Activated CD4-positive, alpha-beta T cell treated with anti-CD3 and anti-CD28 coated beads for 36 hours (primary cell): ENCODE measurements at places on chromosomes 7 and 10.

DNA sequence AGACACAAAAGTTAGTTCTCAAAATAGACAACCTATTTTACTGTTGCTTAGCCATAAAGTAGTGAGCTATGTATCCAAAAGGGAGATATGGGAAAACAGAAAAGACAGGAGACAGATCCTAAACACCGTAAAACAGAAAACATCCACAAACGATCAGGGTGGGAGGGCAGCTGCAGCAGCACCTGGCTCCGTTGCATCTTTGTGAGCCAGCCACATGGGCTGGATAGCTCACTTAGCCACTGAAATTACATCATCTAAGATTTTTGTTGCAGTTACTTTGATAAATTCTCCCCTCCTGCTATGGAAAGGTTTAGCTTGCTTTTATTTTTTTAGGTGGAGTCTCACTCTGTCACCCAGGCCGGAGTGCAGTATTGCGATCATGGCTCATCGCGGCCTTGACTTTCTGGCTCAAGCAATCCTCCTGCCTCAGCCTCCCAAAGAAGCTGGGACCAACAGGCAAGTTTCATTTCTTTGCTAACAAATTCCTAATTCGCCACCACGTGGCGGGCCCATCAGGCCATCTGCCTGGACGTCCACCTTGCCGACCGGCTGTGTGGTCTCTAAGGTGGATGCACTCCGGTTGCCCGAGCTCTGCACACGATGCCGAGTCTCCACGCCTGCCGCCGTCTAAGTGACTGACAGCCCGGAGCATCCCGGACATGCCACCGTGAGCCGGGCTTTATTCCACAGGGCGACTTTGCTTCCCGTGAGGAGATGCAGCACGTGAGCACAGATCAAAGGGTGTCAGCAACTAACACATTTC, 159.8 kb downstream of the DIP2C start:
- DNase-seq: no peak

DNA sequence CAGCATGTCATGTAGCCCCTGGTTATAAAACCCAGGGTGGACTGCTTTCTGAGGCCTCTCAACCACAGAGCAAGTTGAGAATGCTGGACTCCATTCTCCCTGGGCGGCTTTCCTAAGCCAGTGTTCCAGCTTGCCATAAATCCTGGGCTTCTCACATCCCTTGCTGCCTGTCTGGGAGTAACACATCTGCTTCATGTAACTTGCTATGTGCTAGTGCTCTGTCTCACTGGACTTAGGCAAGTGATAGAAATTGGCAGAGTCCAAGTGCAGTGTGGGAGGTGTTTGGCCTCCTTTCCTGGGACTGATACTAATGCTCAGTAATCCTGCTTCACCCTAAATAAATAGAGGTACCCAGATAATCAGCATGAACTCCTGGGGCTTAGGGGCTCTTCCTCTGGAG, 277.1 kb upstream of the POM121L12 start:
- DNase-seq: no peak

GRCh38 chr7:47807756-47808155, 140.5 kb downstream of the PKD1L1 start:
- no peak for DNase-seq

DNA sequence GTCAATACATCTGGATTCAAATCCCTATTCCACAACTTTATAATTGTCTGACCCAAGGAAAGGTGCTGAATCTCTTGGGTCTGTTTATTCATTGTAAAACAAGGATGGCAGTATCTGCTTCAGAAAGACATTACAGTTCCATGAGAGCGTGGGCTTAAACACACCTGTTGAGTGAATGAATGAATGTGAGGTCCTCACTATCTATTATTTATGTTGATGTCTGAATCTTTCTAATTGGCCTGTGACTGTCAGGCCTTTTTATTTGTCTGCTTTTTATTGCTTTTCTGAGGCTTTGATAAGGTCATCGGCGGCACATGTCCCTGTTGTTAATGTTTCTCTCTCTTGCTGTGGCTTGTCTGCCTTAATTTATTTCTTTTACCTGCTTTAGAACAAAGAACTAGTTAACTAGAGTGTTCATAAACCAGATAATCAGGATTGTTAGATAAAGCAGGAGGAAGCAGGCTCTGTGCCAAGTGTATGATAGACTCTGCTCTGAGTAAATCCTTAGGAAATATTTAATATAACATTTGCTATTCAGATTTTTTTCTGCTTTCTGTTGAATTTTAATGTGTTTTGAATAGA, 42.3 kb upstream of the CYCS start:
- DNase-seq: no peak

DNA sequence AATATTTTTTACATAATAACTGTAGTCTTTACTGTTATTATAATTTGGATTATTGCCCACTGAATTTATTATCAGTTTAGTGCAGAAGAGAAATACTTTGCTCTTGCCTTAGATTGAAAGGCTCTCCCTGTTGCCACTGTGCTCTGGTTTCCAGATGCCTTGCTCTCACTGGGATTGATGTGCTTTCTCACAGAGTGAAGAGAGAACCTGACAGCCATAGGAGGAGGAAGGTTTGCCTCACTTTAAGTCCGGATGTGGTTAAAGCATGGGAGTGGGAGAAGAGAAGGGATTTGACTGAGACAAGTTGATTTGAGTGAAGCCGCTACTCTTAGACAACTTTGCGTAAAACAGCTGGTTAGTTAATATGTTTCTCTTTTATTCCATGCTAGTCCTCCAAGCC, 68.2 kb upstream of the RPA3 start:
- DNase-seq: no peak

- no peak for DNase-seq
Observed at GRCh38 chr7:128755819-128756476, 16.8 kb downstream of the CALU start.

- no peak for DNase-seq
Observed at GRCh38 chr10:115214829-115215228, 121.7 kb downstream of the ATRNL1 start.

- DNase-seq: peak; percentile 37
Observed at GRCh38 chr7:24755541-24756407, 1.5 kb downstream of the GSDME start.

DNA sequence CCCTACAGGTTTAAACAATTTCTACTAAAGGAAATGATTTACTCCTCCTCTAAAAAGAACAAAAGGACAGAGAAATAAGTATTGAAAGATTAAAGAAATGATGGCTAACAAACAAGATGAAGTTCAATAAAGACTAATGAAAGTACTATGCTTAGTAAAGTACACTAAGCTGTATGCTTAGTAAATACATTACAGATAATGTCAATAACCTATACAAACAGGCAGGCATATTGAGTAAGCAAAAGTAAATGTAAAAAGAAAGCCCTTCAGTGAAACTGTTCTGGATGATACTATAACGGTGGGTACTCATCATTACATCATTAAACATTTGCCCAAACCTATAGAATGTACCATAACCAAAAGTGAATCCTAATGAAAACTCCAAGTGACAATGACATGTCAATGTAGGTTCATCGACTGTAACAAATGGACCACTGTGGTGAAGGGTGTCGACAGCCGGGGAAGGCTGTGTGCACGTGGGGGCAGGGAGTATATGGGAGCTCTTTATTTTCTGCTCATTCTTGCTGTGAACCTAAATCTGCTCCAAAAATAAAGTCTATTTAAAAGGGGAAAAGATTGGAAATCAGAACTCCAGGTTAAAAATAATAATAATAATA, 34.0 kb downstream of the CYTH3 start:
- no peak for DNase-seq

DNA sequence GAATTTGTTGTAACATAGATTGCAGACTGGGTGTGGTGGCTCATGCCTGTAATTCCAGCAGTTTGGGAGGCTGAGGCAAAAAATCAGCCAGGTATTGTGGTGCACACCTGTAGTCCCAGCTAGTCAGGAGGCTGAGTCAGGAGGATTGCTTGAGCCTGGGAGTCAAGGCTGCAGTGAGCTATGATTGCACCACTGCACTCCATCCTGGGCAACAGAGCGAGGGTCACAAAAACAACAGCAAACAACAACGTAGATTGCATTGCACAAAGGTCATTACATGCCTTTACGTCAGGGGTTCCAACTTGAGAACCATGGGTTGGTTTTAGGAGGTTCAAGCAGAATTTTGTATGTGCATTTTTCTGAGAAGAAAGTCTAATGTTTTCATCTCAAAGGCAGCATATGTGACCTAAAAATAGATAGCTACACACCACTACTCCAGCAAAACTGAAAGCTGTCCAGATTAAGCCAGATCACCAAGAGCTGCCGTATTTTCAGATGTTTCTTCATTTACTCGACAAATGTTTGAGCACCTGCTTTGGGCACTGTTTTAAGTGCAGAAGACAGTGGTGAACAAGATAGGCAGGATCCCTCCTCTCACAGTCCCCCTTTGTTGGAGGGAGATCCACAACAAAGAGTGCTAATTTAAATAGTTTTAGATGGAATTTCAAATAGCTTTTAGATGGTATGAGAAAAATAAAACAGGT, 28.3 kb upstream of the CYP26C1 start:
- no peak for DNase-seq

- DNase-seq: no peak
Observed at GRCh38 chr7:40507166-40507565, 372.4 kb downstream of the SUGCT start.

DNA sequence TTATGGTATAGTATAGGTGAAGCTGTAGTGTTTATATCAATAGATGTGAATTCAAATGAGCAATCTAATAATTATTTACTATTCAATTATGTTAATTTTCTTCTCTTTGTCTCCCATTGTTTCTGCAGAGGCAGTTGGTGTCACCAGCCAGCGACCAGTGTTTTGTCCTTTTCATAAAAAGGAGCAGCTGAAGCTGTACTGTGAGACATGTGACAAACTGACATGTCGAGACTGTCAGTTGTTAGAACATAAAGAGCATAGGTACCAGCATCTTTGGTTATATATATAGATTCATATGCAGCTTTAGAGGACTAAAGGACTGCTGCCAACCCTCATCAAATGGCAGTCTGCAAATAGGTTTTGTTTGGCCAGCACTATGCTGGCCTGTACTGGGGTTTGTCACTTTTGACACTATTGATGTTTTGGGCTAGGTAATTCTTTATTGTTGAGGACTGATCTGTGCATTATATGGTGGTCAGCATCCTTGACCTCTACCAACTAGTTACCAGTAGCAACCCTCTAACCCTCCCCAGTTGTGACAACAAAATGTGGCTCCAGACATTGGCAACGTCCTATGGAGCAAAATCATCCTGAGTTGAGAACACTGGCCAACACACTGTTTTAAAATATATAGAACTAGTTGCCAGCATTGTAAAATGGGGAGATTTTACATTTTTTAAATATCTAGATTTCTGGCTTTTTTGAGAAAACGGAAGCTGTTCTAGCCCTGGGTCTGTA, 59.2 kb downstream of the TRIM24 start:
- DNase-seq: no peak

- DNase-seq: peak; percentile 81
Observed at GRCh38 chr10:61902445-61903220, 1.1 kb downstream of the ARID5B start.

DNA sequence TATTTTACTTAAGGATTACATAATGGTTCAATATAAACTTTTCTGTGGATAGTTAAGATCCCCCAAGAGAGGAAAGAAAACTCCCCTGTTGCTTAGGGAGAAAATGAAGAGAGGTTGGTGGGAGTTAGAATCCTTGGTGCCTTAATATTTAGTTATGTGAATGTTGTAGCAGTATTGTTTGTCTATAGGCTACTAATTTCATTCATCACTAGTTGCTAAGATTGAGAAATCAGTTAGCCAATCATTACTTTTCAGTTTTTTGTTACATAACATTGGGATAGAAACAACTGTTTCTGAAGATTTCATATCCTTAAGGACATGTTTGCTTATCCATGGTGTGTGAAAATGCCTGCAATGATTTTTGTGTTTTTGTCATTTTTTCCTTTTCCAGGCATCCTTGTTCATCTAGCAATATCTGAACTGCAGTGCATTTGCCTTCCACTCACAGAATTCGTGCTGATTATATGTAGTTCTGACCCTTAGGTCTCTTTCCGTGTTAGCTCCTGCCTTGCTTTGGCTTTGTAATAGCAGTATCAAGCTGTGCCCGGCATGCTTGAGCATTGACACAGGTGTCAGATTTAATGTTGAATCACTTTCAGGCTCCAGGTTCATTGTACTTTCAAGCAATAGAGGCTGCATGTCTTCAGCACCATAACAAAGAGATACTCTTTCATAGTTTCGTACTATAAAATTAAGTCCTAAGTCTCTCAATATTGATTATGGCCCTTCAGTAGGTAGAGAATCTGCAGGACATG, 85.0 kb downstream of the PODXL start:
- DNase-seq: no peak

DNA sequence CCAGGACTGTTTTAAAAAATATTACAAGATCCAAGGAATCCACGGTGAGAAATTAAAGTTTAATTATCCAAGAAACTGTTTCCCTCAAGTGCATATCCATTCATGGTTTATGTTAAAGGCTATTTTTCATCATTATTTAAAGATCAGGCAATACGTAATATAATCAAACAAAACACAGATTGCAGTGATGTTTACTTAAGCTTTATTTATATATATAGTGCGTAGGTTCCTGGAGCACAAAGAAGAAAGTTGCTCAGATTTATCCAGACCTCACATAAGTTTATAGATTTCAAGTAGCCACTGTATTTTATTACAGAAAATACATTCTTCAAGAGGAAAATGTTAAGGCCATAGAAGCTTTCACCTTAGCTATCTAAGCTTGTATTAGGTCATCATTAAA, 210.0 kb upstream of the KLF14 start:
- no peak for DNase-seq

DNA sequence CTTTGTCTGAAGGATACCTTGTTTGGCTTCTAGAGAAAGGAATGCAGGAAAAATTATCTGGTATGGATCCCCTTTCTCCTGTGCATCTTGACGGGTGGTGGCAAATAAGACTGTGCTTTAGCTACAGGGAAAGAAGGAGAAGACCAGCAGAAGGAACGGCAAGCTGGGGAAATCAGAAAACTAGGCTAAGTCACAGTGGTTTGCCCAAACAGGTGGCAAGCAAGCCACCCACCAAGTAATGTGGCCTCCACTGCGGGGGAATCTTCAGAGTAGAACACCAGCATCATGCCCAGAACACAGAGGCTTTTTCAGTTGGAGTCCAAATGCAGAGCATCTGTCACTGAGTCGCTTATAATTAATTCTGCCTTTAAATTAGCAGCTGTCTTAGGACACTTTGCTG, 282.8 kb downstream of the PHF14 start:
- DNase-seq: no peak

DNA sequence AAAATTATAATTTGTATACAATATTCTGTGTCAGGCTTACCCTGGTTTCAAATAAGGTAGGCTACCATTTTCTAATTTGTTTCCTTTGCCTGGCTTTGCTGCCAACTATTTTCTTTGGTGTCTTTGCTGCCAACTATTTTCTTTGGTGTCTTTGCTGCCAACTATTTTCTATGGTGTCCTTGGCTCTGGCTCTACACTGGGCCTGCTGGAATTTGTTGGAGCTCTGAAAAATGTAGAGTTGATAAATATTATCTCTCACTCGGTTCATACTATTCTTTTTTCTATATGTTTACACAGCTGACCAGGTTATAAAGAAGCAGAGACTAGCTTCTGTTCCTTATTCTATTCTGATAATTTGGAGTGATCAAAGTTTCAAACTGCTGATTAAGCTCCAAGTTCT, 768.0 kb upstream of the PHF14 start:
- no peak for DNase-seq

GRCh38 chr7:129401967-129402860, 32.0 kb upstream of the STRIP2 start:
- DNase-seq: peak; percentile 61
